ENCODE measurements at places on chromosomes 5 and 9.
A peak's percentile ranks its signal among the peaks of the same experiment; 100 is the strongest.

- DNase-seq = peak; percentile 94
These were observed at the start of gene ZNF354B for GRCh38 chr5:178859625-178860521. ZNF354B (plus strand) TSS chr5:178859953; CDS start chr5:178861048, 1,095 bp downstream.

- DNase-seq = no peak
These were observed 42.8 kb downstream of the SLC12A7 start for GRCh38 chr5:1068895-1069719.

- DNase-seq = no peak
These were observed 252.7 kb upstream of the GRIA1 start for GRCh38 chr5:153237671-153238332.

DNA sequence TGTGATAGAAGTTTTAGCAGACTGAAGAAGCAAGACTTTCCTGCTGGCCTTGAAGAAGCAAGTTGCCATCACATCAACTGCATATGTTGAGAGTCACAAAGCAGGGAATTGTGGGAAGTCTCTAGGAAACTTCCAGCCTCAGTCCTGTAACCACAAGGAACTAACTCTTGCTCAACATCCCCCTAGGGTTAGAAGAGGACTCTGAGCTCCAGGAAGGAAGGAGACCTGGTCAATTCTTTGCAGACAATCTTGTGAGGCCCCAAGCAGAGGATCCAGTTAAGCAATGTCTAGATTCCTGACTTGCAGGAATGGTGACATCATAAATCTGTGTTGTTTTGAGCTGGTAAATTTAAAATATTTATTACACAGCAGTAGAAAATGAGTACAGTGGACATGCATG lies 18.6 kb upstream of the ZNF366 start:
- no peak for DNase-seq

DNA sequence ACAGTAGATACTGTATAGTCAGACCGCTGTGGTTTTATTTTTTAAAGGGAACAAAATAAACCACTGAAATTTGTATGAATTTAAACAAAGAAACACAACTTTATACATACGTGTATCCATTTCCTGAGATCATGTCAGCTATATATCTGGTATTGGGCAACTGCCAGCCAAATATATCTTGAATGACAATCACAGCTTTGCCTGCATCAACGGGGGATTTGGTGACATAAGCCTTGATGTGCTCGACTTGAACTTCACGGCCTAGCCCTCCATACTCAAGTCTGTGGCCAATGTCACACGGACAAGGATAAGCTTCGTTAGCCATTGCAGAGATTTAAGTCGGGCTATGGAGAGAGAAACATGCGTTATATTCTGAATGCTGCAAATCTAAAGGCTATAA lies 17.3 kb downstream of the CMBL start:
- DNase-seq = no peak

DNA sequence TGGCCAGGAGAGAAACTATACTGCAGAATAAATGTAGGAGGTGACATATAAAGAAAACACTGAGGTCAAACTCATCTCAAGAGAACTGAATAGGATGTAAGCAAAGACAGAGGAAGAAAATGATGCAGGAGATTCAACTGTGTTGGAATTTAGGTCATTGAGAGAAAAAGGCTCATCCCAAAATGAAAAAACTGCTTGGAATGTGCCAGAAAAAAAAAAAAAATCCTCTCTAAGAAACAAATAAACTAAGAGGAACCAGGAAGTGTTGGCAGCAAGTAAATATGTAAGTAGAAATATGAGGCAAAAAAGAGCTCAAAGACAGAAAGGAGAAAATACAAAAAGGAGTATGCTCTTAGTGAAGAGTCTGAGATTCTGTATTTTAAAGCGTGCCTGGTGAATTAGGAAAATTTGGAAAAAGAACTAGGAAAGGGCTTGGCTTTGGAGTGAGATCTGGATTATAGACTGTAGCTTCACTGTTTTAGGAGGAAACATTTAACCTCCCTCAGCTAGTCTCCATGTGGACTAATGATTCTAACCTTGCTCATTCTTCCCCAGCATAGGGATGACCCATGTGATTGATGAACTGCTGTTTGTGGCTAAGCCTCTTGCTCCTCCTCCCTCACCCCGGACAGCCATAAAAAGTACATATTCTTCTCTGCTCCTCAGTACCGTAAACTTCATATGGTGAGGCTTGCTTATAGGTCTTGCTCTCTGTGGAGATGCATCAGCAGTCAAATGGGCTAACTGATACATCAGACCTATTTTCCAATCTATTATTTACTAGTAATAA lies 185.6 kb upstream of the POU5F2 start:
- DNase-seq = no peak

DNA sequence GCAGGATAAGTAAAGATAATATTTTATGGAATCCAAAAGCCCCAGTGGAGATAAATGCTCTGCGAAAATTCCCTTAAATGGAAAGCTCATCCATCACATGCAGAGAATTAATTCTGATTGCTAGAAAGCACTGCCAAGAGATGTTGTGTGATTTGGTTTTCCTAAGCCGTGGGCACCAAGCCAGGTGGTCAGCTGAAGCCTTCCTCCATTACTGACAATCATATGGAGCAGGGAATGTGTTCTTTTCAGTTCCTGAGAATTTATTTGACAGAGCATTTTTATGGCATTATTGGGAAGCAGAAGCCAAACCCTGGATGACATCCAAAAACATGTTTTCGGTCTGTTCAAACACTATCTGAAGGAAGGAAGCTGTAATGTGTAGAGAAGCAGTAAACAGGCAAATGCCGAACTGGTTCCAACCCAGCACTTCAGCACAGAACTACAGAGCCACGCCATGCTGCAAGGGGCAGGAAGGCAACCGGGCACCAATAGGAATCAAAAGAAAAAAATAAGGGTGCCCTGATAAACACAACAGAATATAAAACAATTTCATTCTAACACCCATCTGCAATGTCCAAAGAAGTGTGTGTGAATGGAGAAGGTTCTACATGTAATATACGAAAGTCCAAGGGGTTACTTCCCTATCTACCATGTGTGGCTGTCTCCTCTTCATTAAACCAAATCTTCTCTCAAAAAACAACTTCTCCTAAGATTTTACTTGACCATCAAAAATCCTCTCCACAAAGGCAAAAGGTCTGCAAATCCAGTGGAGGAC lies 12.3 kb downstream of the ARSB start:
- no peak for DNase-seq

DNA sequence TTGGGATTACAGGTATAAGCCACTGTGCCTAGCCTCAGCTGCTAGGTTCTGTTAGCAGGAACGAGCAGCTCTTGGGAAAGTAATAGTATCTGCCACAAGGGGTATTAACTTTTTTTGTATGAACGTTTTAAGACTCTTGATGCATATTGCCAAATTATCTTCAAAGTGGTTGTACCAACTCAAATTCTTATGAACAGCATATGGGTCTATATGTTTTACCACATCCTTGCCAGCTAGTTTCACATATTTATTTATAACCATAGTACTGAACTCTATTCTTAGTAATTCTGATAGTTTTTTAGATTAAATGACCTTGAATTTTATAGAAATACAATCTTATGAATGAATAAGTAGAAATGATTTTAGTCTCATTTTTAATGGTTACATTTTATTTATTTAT lies 80.9 kb downstream of the HSPA4 start:
- no peak for DNase-seq

GRCh38 chr9:89444274-89444673 lies 53.6 kb downstream of the SEMA4D start:
- DNase-seq = no peak

GRCh38 chr9:6829536-6829935 lies 71.8 kb downstream of the KDM4C start:
- DNase-seq = no peak
